Peyer's patch (tissue), 4 donors: ENCODE measurements at places on chromosomes 2 and 18.

DNA sequence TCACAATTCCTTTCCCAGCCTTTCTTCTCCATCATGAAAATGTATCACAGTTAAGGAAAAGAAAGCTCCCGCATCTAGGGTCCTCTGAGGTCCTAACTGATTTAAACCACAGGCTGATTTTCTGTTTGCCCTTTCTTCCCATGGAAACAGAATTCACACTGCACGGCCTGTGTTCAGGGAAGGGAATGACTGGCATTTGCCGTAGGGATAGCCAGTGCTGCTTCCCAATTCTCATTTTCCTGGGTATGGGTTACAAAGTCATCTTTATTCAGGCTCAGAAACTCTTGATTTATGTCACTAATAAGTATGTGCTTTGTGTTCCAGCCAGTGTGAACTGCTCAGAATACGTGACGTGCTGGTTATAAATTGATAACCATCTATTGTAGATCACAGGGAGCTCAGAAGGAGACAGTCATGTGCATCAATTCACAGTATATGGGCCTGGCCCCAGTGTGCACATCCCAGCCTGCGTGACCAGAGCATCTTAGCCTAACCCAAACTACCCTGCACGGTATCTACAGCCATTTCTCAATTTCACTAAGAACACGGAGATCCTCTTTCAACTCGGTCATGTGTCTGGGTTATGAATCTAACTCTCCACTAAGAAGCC, 163.3 kb downstream of the LRRC30 start:
- DNase-seq = no peak
- no peaks in the 10 kb centered on the region for H3K27me3 ChIP-seq
- H3K4me3 ChIP-seq = no peak overlapping the region
- no peak overlapping the region for H3K27ac ChIP-seq
- no peaks in the 10 kb centered on the region for H3K4me1 ChIP-seq
- no peaks in the 10 kb centered on the region for H3K36me3 ChIP-seq

- no peaks in the 10 kb centered on the region for H3K36me3 ChIP-seq
- DNase-seq = no peak
- no peak overlapping the region for H3K4me3 ChIP-seq
- no peaks in the 10 kb centered on the region for H3K27me3 ChIP-seq
- H3K27ac ChIP-seq = peak overlapping the region; percentile 86
These were observed 12.2 kb upstream of the DNPEP start for GRCh38 chr2:219399716-219400478.

- no peak overlapping the region for H3K4me3 ChIP-seq
- no peak for DNase-seq
- no peaks in the 10 kb centered on the region for H3K36me3 ChIP-seq
- no peaks in the 10 kb centered on the region for H3K27me3 ChIP-seq
- no peak overlapping the region for H3K27ac ChIP-seq
These were observed 11.0 kb upstream of the KYNU start for GRCh38 chr2:142866426-142866825.

DNA sequence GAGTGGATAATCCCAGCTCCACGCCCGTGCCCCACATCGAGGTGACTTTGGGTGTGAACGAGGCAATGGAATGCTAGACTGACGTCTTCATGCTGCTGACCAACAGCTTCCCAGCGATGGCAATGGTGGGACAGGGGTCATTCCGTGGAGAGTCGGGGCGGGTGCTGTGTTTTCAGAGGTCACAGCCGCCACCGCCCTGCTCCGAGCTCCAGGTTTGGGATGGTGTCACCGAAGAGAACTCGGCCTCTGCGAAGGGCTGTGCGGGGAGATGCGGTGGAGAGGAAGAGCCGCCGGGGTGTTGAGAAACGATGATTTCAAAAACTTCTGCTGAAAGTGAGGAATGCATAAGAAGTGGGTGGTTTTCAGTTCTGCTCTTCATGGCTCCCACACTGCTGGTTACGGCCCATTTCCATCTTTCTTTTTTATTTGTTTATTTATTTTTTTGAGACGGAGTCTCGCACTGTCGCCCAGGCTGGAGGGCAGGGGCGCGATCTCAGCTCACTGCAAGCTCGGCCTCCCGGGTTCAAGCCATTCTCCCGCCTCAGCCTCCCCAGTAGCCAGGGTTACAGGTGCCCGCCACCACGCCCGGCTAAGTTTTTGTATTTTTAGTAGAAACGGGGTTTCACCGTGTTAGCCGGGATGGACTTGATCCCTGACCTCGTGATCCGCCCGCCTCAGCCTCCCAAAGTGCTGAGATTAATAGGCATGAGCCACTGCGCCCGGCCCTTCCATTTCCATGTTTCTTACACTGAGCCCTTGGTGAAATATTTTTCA, 142.6 kb downstream of the RTP5 start:
- H3K4me1 ChIP-seq = no peaks in the 10 kb centered on the region
- no peaks in the 10 kb centered on the region for H3K27me3 ChIP-seq
- DNase-seq = no peak
- no peak overlapping the region for H3K4me3 ChIP-seq

DNA sequence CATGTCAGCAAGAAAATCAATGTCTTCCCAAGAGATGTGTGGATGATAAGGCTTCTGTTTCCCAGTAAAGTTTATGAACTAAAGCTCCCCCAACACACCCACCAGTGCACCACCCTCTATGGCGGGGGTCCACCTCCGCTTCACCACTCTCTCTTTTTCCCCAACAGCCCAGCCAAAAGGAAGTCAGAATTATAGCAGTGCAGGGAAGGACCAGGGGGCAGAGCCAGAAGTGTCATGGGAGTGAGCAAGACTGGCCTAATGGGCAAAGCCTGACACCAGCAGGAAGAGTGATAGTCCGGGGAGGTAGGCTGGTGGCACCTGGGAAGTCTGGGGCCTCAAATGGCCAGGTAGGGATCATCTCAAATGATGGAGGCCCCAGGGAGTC, 167.7 kb downstream of the ZFP36L2 start:
- H3K36me3 ChIP-seq = no peaks in the 10 kb centered on the region
- DNase-seq = no peak
- no peak overlapping the region for H3K4me3 ChIP-seq
- H3K4me1 ChIP-seq = no peaks in the 10 kb centered on the region
- peak overlapping the region; percentile 28 for H3K27ac ChIP-seq
- H3K27me3 ChIP-seq = no peaks in the 10 kb centered on the region

GRCh38 chr18:36467614-36468013, 170.1 kb downstream of the FHOD3 start:
- H3K27ac ChIP-seq = no peak overlapping the region
- H3K4me3 ChIP-seq = no peak overlapping the region
- DNase-seq = no peak
- no peaks in the 10 kb centered on the region for H3K4me1 ChIP-seq

DNA sequence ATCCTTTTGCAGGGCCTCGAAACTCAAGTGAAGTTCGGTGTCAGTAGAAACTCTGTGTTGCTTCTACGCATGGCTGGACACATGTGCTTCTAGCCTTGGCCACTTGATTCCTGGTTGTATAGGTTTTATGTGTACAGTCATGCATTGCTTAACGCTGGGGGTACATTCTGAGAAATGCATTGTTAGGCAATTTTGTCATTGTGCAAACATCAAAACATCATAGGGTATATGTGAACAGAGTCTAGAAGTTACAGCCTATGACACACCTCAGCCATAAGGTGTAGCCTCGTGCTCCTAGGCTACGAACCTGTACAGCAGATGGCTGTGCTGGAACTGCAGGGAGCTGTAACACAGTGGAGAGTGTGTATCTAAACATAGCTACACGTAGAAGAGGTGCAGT, 39.4 kb downstream of the TMEM18 start:
- H3K27me3 ChIP-seq = no peaks in the 10 kb centered on the region
- no peak overlapping the region for H3K27ac ChIP-seq
- H3K4me1 ChIP-seq = peaks cover 11% of the 10 kb centered on the region
- no peak overlapping the region for H3K4me3 ChIP-seq
- DNase-seq = no peak
- H3K36me3 ChIP-seq = no peaks in the 10 kb centered on the region

- H3K4me3 ChIP-seq = no peak overlapping the region
- no peaks in the 10 kb centered on the region for H3K27me3 ChIP-seq
- H3K4me1 ChIP-seq = no peaks in the 10 kb centered on the region
These were observed 44.1 kb downstream of the C1D start for GRCh38 chr2:68018727-68019126.

DNA sequence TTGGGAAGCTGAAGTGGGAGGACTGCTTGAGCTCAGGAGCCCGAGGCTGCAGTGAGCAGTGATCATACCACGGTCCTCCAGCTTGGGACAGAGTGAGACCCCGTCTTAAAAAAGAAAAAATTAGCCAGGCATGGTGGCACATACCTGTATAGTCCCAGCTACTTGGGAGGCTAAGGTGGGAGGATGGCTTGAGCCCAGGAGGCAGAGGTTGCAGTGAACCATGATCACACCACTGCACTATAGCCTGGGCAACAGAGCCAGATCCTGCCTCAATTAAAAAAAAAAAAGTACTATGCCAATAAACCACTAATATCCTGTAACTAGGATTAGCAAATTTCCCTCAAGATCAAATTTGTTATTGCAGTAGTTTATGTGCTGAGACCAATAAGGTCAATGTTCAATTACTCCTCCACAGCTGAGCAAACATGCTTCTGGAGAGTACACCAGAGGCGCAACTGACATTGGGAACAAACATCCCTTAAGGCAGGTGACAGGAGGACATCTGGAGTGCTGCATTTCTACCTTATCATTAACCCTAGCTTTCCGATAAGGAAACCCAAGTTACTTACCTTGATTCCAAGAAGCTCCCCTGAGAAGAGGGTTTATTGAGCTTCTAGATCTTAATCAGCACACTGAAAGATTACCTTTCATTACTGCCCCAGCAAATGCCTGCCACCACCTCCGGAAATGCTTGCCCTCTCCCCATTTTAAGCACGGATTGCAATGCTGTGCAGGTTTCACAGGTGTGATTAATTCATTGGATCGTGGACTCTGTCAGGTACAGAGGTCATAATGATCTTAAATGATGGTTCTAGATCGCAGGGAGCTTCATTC, 26.2 kb downstream of the MGAT4A start:
- peak; percentile 59 for DNase-seq
- peak overlapping the region; percentile 85 for H3K27ac ChIP-seq
- no peak overlapping the region for H3K4me3 ChIP-seq
- no peaks in the 10 kb centered on the region for H3K36me3 ChIP-seq
- no peaks in the 10 kb centered on the region for H3K4me1 ChIP-seq

GRCh38 chr18:50578030-50578429, 18.1 kb downstream of the MAPK4 start:
- no peaks in the 10 kb centered on the region for H3K27me3 ChIP-seq
- no peak overlapping the region for H3K27ac ChIP-seq
- no peaks in the 10 kb centered on the region for H3K4me1 ChIP-seq
- no peak overlapping the region for H3K4me3 ChIP-seq
- no peaks in the 10 kb centered on the region for H3K36me3 ChIP-seq

- no peaks in the 10 kb centered on the region for H3K36me3 ChIP-seq
- no peaks in the 10 kb centered on the region for H3K27me3 ChIP-seq
- no peak for DNase-seq
- no peak overlapping the region for H3K4me3 ChIP-seq
- H3K27ac ChIP-seq = no peak overlapping the region
- no peaks in the 10 kb centered on the region for H3K4me1 ChIP-seq
These were observed 584.6 kb upstream of the KLHL29 start for GRCh38 chr2:22800412-22800811.

- no peak overlapping the region for H3K27ac ChIP-seq
- H3K27me3 ChIP-seq = no peaks in the 10 kb centered on the region
- no peak for DNase-seq
- no peaks in the 10 kb centered on the region for H3K4me1 ChIP-seq
- no peaks in the 10 kb centered on the region for H3K36me3 ChIP-seq
These were observed 978.1 kb upstream of the CDH2 start for GRCh38 chr18:29154758-29155725.

DNA sequence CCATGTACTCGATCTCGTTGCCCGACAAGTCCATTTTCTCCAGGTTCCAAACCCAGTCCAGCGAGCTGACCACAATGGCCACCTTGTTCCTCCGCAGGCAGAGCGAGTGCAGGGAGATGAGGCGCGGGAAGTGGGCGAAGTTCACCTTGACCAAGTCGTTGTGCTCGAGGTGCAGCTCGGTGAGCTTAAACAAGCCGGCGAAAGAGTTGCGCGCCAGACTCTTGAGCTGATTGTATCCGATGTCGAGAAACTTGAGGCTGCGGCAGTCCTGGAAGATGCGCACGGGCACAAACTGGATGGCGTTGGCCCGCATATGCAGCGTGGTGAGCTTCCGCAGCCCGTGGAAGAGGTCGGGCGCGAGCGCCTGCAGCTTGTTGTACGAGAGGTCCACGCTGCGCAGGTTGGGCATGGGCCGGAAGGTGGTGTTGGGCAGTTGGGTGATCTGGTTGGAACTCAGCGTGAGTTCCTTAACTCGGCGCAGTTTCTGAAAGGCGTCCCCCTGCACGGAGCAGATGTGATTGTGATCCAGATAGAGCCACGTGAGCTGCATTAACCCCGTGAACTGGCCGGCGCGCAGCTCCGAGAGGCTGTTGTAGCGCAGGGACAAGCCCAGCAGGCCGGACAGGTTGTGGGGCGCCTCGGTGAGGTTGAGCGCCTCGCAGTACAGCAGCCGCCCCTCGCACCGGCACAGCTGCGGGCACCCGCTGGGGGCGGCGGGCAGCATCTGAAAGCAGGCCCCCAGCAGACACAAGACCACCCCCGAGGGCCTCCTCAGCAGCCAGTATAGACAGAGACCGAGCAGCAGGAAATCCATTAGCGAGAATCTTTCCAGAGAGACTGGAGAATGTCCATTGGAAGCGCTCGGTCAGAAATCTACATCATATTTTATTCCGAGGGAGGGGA, 1.3 kb downstream of the LRRTM1 start:
- no peak for DNase-seq
- H3K27me3 ChIP-seq = no peaks in the 10 kb centered on the region
- H3K27ac ChIP-seq = no peak overlapping the region
- H3K4me1 ChIP-seq = no peaks in the 10 kb centered on the region
- H3K4me3 ChIP-seq = no peak overlapping the region

DNA sequence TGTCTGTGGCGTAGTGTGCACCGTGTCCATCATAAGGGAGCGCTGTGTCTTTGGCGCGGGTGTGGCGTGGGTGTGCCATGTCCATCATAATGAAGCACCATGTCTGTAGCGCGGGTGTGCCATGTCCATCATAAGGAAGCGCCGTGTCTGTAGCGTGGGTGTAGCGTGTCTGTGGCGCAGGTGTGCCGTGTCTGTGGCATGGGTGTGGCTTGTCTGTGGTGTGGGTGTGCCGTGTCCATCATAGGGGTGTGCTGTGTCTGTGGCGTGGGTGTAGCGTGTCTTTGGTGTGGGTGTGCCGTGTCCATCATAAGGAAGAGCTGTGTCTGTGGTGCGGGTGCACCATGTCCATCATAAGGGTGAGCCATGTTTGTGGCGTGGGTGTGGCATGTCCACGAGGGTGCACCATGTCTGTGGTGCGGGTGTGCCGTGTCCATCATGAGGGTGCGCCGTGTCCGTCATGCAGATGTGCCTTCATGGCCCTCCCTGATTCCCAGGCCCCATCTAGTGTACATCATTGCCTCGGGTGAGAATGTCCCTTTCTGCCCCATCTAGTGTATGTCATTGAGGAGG, 275.0 kb downstream of the GBX2 start:
- no peaks in the 10 kb centered on the region for H3K36me3 ChIP-seq
- H3K27ac ChIP-seq = no peak overlapping the region
- no peaks in the 10 kb centered on the region for H3K27me3 ChIP-seq
- H3K4me1 ChIP-seq = no peaks in the 10 kb centered on the region
- no peak for DNase-seq

- no peak for DNase-seq
- H3K4me1 ChIP-seq = no peaks in the 10 kb centered on the region
- H3K36me3 ChIP-seq = no peaks in the 10 kb centered on the region
- no peak overlapping the region for H3K27ac ChIP-seq
These were observed 425.3 kb downstream of the NR4A2 start for GRCh38 chr2:155907211-155907610.
